Stimulated activated CD4-positive, alpha-beta T cell treated with anti-CD3 and anti-CD28 coated beads, Interleukin-1b, Interleukin-23, amount 100 ng/mL, for 4 hours (primary cell): ENCODE measurements at places on chromosomes 5 and 9.

GRCh38 chr5:172575816-172576545 lies 65.1 kb upstream of the NEURL1B start:
- no peak for DNase-seq

DNA sequence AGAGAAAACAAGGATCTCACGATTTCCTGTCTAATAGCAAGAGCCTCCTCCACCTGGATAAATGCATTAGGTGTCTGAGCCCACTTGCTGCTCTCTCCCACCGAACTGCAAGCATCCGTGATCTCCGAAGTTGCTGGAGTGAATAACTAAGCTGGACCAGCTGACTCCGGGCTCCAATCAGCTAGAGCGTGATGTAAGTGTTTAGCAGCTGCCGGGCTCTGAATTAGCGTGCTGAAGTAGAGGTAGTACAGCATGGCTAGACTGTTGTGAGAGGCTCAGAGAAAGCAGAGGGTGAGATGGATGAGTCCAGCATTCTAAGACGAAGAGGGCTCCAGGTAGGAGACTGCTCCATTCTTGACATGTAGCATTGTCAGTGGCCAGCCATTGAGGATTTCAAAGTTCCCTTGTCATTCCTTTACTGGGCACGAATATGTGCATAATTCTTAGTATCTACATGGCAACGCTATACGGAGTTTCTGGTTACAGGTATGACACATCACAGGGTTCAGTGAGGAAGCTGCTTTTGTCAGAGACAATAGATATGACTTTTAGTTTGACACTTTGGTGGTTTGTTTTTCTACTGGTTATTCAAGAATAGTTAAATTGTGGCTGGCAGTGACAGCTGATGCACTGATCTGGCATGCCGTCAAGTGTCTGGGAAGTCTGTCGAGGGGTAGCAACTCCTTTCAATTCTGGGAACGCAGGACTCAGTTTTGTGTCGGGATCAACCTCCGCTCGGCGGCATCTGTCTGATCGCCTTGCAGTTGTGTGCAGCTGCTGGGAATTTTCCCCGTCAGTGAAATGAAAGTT lies 232.6 kb downstream of the MAST4 start:
- no peak for DNase-seq

- DNase-seq: no peak
These were observed 26.3 kb upstream of the TENT4A start for GRCh38 chr5:6686915-6687409.

- no peak for DNase-seq
These were observed 407.4 kb downstream of the BRINP1 start for GRCh38 chr9:118961857-118962256.

DNA sequence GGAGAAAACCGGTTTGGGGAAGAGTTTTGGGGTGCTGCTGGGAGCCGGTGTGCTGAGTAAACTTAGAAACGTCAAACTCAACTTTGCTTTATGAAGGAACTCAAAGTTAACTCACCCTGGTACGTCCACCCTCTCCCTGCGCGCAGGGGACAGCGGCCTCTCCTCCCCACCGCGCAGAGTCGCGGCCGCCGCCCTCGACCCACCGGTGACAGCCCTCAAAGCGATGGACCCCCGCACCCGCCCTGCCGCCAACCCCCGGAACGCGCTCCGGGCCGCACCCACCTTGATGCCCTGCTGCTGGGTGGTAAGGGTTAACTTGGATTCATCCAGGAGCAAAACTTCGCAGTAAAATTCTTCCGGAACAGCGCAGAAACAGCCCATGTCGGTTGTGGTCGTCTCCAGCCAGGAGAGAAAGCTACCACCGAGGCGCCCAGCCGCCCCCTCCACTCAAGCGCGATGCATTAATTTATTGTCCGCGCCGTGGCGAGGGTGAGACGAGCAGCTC lies 366 bp downstream of the EPB41L4A start:
- DNase-seq: no peak

DNA sequence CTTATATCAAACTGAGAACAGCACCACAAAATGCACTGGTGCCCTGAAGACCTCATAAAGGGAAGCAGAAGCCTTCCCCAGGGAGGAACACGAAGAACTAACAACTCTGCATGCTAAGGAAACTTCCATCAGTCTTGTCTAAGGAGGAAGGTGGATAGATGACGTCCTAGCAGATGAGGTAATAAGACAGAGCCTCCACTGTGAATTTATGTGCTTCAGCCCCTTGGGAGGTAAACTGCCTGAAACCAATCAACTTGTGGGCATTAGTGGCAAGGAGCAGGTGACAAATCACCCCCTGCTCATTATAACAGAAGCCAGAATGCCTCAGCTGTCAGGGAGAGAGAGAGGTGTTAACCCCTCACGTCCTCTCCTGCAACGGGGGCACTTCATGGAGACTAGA lies 48.9 kb upstream of the SPIN1 start:
- no peak for DNase-seq

DNA sequence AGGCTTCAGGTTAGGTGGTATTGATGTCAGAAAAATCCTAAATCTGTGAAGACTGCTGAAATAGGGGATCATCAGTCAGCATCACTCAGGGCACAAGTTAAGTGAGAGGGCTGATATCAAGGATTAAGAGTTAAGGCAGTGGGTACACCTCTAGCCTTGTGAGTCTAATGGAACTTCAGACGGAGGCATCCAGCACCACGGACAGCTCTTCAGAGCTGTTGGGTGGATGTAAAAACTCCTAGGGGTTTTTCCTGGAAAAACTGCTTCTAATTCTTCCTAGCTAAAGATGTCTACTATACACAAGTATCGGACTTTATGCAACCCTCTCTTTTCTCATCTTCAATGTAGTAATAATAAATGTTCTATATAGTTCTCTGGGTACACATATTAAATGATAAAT lies 165.9 kb downstream of the SH3GL2 start:
- DNase-seq: no peak

GRCh38 chr5:91339063-91339705 lies 43.9 kb downstream of the ARRDC3 start:
- DNase-seq: no peak

DNA sequence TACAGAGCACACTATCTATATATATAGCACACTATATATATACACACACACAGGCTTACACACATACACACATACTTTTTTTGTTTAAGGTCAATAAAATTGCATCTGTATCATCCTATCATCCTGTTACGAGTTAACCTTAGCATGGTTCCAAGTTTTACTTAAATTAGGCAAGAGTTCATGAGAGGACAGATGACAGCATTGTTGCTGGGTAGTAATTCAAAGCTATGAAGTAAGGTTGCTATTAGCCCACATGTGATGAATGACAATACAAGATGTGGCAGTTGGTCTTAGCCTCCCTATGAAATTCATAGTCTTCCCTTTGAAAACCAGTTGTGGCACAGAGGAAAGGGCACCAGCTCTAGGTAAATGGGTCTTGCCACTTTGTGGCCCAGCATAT lies 438.1 kb downstream of the ACTL7B start:
- no peak for DNase-seq

GRCh38 chr5:42631241-42631640 lies 125.4 kb upstream of the CCDC152 start:
- no peak for DNase-seq

- no peak for DNase-seq
These were observed 40.2 kb upstream of the EGFL7 start for GRCh38 chr9:136622538-136622948.
